ENCODE measurements at places on chromosomes 1 and 21. TPM values are rescaled to one million over a fixed set of nuclear protein-coding genes. Genes with fewer than 3 reads are reported as not detected.

The SYNC gene
- 11.6 TPM for polyA plus RNA-seq

The C1orf210 gene
- not detected for polyA plus RNA-seq

The PROX1 gene
- 0.01 TPM for polyA plus RNA-seq

The CHI3L1 gene
- polyA plus RNA-seq = not detected

The CD53 gene
- not detected for polyA plus RNA-seq

The DENND2C gene
- polyA plus RNA-seq = 0.16 TPM

The LTN1 gene
- 6.9 TPM for polyA plus RNA-seq

The KLHDC8A gene
- polyA plus RNA-seq = 0.51 TPM

The SHISAL2A gene
- not detected for polyA plus RNA-seq

The MAN1A2 gene
- 8.5 TPM for polyA plus RNA-seq

The S100A7 gene
- polyA plus RNA-seq = not detected

The C1QTNF12 gene
- 0.76 TPM for polyA plus RNA-seq

The TNNI3K gene
- not detected for polyA plus RNA-seq

The NCAM2 gene
- polyA plus RNA-seq = not detected

The FCGR3A gene
- not detected for polyA plus RNA-seq

The TGFB2 gene
- 29.7 TPM for polyA plus RNA-seq

The NPHS2 gene
- not detected for polyA plus RNA-seq

The ZNF648 gene
- not detected for polyA plus RNA-seq

The AKIRIN1 gene
- polyA plus RNA-seq = 38.6 TPM

The CD48 gene
- not detected for polyA plus RNA-seq

The LCE2A gene
- polyA plus RNA-seq = not detected

The NMNAT2 gene
- polyA plus RNA-seq = 0.63 TPM

The STMN1 gene
- 177 TPM for polyA plus RNA-seq

The LIPI gene
- polyA plus RNA-seq = not detected

The S100A4 gene
- 2,584 TPM for polyA plus RNA-seq

All from A549 (cell line).